AG10803 (cell line): ENCODE measurements at places on chromosomes 2 and 18.

- DNase-seq = no peak
These were observed 5.8 kb downstream of the DNMT3A start for GRCh38 chr2:25335971-25336370.

- no peak for DNase-seq
These were observed 96.4 kb downstream of the MAPRE2 start for GRCh38 chr18:35137632-35138031.

GRCh38 chr2:190418727-190419126 is 10.6 kb downstream of the MFSD6 start:
- no peak for DNase-seq

DNA sequence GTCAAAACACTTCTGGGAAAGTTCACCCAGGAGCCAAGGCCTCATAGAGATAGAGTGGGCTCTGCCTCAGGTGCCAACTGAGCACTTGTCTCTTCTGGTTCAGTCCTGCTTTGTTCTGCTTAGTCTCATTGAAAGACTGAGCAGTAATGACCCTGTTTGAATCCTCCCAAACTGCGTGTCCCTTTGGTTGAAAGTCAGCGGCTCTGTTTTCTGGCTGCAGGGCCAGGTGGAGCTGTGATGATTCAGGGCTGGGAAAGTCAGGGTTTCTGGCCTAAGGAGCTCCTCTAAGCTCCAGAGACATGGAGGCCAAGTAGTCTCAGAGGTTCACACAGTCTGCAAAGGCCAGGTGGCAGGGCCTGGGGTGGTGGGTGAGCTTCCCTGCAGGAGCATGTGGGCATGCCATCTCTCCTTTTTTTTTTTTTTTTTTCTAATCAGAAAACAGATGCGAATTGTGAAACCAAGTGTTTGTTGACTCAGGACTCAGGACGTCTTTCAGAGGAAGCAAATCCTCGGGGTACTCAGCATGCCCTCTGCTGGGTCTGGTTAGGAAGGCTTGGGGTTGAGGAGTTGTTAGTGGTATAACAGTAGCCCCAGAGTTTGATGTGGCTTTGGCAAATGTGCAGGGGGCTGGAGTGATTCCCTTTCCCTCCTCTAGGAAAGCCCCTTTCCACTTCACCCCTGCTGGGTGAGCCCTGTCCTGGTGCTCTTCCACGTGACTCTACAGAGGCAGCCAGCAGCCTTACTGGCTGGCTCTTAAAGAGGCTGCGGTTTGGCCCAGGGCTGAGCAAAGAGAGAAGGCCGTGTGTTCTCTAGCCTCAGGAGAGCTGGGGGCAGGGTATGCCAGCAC is 38.3 kb downstream of the TMEM17 start:
- peak; percentile 76 for DNase-seq

GRCh38 chr2:180130403-180130802 is 123.3 kb upstream of the CWC22 start:
- peak; percentile 10 for DNase-seq

DNA sequence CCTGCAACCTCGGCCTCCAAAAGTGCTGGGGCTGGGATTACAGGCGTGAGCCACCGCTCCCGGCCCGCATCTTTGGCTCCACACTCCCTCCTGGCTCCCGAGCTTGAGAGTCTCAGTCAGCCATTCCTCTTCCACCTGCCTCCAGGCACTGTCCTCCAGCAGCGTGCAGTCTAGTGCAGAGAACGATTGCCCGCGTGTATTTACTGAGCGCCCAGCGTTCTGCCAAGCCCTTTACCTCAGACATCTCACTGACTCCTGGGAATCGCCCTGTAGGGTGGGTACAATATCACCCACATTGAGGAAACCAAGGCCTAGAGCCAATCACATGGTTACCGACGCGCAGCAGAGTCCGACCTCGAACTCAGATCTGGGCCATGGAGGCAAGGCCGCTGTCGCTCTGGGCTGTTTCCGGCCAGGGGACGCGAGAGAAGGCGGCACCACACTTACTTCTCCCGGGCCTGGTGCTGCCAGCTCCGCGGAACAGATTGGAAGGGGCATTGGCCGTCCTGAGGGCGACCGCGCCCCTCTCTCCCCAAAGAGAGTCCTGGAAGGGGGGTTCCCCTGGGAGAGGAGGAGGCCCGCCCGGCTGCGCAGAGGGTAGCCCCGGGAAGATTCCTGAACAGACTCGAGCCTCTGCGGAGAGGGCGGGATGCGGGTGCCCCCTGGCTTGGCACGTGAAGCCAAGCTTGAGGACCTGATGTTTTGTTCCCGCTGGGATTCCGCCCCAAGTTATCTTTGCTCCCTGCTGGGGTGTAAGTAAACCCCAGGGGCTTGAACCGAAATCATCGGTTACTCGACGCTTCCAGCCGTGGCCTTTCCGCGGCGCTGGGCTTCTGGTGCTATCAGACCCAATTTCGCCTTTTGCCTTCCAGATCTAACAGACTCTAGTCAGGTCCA is 5.2 kb upstream of the DLX2 start:
- no peak for DNase-seq
